Stimulated activated CD8-positive, alpha-beta memory T cell treated with anti-CD3 and anti-CD28 coated beads, Interleukin-2, amount 100 ng/mL, for 48 hours (primary cell): ENCODE measurements at places on chromosomes 12 and 14.

- no peak for DNase-seq
Measured at GRCh38 chr14:79150226-79150625, 980.1 kb downstream of the NRXN3 start.

DNA sequence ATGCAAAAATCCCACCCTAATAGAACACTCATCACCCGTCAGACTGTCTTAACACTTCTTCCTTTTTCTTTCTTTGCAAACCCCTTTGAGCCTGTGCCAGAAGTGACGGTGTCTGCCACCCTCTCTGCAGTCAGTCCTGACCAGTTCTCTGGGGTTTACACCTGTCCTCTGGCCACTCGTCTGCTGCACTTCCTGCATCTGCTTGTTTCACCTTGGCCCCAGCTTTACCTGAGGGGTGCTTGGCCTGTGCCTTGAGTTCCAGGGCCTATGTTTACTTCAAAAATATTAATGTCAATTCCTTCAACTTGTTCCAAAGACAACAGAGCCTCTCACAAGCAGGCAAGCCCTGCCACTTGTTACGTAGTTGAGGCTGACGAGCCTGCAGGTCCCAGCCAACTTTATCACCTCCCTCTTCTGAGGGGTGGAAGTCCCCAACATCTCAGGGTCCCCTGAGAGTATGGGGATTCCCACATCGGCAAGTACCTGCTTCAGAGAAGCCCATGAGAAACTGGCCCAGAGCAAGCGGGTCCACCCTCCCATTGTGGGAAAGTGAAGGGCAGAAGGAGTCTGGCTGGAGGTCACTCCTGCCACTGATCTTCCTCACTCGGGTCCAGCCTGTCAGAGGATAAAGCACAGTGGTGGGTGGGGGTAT, 205.4 kb downstream of the DAD1 start:
- no peak for DNase-seq

DNA sequence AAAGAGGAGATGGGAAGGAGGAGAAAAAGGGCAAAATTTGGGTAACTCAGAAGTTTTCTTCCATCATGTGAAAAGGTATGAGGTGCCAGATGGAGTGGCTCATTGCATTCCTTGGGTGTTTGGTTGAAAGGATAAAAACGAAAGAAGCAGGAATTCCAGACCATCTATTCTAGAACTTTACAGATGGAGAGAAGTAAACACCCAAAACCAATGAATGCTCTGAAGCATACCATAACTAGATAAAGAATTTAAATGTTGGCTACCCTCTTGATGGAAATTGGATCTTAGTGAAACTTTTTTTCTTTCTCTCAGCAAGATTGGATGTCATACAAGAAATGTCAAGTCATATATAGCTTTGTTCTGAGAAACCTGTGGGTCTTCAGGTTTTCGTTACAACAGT, 175.6 kb upstream of the FAR2 start:
- no peak for DNase-seq

DNA sequence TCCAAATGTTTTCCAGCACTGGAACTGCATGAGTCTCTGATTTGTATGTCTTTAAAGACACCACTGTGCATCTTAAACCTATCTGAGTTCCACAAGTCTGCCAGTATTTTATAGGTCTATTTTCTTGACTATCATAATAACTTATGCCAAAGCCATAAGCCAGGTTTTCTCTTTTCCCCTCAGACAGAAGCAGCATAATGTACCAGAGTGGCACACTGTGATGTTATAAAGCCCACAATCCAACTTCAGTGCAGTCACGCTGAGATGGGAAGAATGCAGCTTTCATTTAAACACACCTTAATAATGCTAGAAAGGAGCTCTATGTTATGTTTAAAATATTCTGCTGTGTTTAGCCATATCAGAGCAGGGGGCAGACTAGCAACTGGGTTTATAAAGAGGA, 923.3 kb downstream of the DIO2 start:
- DNase-seq: no peak

DNA sequence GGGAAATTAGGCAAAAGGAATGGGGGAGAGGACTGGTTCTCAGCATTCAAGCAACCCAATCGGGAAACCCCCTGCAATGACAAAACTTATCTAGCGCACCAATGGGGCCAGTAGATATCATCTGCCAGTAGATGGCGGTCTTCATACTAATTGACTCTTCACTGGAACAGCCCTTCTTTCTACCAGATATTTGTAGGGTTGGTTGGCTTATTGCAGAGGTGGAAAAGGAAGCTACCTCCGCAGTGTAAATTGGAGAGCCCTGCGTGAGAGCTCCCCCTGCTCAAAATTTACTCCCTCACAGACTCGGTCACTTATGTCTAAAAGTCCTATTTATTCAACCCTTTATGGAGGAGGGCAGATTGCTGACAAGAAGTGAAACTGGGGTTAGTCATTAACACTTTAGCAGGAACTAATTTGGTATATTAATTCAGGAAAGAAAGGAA, 166.1 kb upstream of the CCND2 start:
- DNase-seq: peak; percentile 21

DNA sequence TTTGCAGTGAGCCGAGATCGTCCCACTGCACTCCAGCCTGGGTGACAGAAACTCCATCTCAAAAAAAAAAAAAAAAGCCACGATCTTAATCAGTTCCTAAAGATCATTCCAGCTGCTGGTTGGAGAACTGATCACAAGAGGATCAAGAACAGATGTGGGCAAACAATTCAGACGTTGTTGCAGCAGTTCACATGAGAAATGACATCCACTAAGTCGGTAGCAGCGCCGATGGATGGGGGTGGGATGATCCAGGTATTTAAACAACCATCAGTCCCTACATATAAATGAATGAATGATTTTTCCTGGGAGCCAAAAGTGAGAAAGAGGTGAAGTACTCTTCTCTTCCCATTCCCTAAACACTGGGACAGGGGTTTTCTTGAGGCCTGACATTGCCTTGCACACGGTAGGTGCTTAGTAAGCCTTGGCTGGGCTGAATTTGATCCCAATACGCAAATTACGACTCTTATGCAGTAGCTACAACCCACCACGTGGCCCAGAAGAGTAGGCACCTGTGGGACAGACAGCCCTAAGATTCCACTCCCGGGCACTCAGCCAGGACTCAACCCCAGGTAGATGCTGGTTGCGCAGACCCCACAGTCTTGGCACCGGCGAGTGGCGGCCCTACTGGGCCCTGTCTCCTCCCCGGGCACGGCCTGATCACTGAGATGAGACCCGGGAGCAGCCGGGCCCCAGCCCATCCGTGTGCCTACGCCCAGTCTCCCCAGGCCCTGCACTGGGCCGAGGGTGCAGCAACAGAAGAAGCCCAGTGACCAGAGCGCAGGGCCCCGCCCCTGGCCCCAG, 565 bp downstream of the SPRYD3 start:
- DNase-seq: no peak

DNA sequence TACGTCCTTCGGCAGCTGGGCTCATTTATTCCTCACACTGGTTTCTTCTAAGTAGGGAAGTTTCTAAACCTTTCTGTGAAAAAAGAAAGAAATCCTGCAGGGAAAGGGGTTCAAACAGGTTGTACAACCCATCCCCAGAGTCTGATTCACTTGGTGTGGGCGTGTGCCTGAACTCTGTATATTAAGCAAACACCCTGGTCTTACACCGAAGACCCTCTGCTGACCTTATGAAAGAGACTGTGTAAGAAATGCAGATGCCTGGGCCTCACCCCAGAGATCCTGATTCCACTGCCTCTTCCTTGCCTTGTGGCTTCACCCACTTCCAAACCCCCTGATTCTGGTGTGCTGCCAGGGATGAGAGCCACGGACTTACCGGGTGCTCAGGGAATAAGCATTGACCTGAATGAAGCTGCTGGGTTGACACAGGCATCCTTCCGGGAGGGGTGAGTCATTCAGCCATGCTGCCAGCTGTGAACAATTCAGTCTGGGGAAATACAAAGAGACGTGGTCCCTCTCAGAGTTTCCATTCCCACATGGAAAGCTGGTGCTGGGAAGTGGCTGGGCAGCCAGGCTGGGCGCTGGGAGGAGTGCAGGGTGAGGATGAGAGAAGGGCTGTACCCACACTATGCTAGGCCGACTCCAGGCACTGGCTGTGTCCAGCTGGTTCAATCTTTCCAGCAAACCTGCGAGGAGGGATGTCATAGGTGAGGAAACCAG, 26.5 kb upstream of the ACTN1 start:
- no peak for DNase-seq

- no peak for DNase-seq
Measured at GRCh38 chr14:33985242-33985641, 34.4 kb upstream of the EGLN3 start.

GRCh38 chr12:25501549-25501948, 51.5 kb downstream of the LMNTD1 start:
- no peak for DNase-seq

- DNase-seq: no peak
Measured at GRCh38 chr14:22481546-22481945, 107.5 kb downstream of the DAD1 start.

DNA sequence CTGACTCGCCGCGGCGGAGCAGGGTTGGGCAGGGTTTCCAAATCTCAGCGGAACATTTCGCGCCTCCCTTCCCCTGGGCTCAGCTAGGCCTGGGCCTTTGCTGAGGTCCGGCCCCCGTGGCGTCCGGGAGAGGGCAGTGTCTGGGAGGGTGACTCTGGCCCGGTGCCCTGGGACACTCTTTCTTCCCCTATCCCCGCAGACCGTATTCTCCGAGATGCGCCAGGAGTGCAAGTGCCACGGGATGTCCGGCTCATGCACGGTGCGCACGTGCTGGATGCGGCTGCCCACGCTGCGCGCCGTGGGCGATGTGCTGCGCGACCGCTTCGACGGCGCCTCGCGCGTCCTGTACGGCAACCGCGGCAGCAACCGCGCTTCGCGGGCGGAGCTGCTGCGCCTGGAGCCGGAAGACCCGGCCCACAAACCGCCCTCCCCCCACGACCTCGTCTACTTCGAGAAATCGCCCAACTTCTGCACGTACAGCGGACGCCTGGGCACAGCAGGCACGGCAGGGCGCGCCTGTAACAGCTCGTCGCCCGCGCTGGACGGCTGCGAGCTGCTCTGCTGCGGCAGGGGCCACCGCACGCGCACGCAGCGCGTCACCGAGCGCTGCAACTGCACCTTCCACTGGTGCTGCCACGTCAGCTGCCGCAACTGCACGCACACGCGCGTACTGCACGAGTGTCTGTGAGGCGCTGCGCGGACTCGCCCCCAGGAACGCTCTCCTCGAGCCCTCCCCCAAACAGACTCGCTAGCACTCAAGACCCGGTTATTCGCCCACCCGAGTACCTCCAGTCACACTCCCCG, 3.0 kb downstream of the WNT1 start:
- no peak for DNase-seq

GRCh38 chr12:41589878-41590277, 401.8 kb downstream of the PDZRN4 start:
- no peak for DNase-seq

GRCh38 chr12:57734591-57734990, 4.0 kb downstream of the AGAP2 start:
- no peak for DNase-seq

DNA sequence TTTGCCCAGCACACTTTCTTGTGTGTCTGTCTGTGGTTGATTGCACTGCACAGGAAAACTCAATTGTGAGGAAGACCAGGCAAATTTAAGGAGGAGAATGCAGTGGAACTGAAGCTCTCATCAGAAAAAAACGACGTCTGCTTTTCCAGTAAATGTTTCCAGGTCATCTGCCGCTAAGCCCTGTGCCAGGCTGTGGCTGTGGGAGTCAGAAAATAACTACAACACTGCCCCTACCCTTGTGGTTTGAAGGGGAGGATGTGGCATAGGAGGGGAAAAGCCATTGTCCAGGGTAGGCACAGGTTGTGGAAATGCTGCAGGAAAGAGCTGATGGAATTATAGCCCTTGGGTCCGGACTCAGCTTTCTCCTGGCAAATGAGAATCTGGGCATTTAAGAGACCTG, 259.7 kb upstream of the TMEM132C start:
- no peak for DNase-seq

DNA sequence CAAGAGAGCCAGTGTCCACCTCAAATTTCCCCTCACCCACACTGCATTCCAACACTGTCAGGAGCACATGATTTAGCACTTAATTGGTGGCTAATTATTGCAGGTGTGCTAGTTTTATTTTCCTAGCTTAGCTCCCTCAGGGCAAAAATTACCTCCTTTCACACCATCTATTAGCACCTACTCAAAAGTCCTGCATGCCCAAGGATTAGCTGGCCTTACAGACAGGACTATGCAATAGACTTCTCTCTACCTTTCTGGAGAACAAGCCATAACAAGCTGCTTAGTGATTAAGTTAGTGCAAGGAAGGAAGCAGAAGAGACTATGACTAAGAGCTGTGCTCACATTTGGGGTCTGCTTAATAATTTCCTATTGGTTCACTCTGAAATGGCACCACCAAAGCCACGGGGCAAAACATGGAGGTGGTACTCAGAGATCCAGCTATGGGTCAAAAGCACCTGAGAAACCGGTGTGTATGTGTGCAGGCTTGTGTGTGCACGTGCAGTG, 69.5 kb downstream of the STON2 start:
- no peak for DNase-seq

DNA sequence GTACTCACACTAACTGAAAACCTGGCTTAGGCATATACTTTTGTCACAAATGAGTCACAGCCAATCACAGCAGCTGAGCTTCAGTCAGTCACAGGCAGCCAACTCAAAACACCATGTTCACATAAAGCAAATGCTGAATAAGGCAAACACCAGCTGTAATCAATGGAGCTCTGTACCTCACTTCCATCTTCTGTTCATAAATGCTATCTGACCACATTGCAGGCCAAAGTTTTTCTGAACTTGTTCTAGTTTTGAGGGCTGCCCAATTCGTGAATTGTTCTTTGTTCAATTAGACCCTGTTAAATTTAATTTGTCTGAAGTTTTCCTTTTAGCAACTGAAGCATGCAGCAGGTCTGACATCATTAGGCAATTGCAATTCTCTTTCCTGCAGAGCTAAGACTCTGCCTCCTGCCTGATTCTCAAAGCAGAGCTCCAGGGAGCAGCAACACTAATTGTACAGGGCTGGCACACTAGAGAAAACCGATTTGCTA, 129.9 kb downstream of the WIF1 start:
- DNase-seq: no peak

DNA sequence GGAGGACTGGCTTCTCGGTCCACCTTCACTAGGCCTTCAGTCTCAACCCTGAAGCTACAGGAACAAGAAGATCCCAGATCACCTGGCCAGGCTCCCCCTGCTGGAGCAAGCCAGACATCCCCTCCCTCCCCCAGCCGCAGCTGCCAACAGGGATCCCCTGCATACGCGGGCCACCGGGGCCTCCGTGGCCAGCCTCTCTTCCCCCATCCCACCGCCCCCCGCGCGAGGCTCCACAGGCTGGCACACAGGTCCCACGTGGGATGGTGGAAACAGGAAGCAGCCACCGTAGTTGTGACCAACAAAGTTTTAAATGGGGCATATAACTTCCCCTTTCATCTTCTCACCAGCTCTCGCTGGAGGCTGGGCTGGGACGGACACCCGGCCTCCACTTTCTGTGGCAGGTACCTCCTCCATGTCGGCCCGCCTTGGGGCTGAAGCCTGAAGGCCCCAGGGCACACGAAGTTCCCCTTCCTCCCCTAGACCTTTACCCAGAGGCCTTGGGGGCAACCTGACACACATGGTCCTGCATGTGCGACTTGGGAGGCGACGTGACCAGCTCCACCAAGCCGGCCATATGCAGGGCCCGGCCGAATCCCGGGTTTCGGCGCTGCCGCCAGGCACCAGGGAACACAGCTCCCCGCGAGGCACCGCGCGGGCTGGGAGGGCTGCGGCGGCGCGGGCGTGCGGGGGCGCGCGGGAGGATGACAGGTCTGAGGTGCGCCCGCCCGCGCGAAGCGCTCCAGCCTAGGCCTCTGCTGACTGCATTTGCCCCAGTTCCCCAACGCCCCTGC, 44.4 kb upstream of the PNMA1 start:
- peak; percentile 53 for DNase-seq

- DNase-seq: no peak
Measured at GRCh38 chr14:98591161-98591560, 680.8 kb downstream of the BCL11B start.
